ENCODE measurements at places on chromosomes 4 and X. TPM values are rescaled to one million over a fixed set of nuclear protein-coding genes. Genes with fewer than 3 reads are reported as not detected.

DNA sequence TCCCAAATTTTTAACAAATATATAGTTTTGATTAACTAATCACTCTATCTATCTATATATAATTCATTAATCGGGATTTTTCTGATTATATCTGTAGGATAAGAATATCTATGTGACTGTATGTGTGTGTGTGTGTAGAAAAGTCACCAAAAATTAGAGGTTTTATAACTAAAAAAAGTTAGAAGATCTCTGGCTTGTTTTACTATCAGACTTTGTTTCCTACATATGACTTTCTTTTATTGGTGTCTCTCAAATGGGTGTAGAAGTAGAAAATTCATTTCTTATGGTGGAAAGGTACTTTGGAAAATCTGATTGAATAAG lies 26.7 kb upstream of the TMPRSS11D start:
- no peak overlapping the region for H3K27ac ChIP-seq
- H3K4me3 ChIP-seq = no peak overlapping the region
- H3K36me3 ChIP-seq = no peaks in the 10 kb centered on the region
- H3K27me3 ChIP-seq = no peaks in the 10 kb centered on the region
- DNase-seq = no peak
- no peaks in the 10 kb centered on the region for H3K4me1 ChIP-seq

DNA sequence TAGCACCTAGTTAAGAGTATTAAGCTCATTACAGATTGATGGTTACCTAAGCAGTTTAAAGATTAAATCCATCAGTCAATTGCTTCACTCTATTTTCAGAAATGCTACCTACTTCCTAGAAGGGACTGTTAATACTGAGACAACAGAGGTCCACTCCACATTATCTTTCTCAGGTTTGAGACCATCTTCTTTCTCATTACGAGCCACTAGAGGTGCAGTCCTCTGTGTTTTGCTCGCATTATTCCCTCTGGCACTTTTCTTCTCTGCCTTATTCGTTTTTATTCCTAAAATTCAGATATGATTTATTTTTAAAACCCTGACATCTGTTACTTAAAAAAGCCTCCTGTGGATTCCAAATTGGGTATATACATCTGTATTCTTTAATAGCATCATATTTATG lies 459.1 kb downstream of the FSTL5 start:
- H3K27ac ChIP-seq = no peak overlapping the region
- no peaks in the 10 kb centered on the region for H3K4me1 ChIP-seq
- H3K36me3 ChIP-seq = no peaks in the 10 kb centered on the region
- no peak for DNase-seq
- H3K4me3 ChIP-seq = no peak overlapping the region
- no peaks in the 10 kb centered on the region for H3K27me3 ChIP-seq

DNA sequence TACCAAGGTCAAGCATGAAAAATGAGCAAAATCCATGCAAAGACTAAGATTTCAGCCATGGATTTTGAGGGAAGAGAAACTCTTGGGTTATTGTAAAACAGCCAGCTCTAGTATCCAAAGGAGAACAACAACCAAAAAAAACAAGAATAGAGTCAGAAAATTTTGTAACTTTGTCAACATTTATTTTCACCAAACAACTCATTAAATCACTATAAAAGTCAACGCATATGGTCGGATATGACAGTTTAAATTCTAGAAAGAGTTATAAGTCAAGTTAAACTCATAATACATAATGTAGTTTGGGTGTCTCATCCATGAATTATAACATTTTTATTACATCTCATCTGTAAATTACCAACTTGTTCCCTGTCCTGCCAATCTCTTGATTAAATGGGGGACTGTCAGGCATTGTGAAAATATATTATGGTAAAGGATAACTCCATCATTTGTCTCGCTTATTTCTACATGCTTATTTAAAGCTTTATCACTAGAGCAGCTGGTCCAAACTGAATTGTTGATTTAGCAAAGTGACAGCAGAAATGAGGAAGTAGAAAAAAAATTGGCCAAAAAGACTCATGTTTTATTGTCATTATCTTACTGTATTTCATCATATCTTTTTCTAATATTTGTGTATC lies 224.8 kb upstream of the NOCT start:
- H3K27me3 ChIP-seq = no peaks in the 10 kb centered on the region
- H3K4me3 ChIP-seq = no peak overlapping the region
- H3K4me1 ChIP-seq = no peaks in the 10 kb centered on the region
- no peaks in the 10 kb centered on the region for H3K36me3 ChIP-seq
- DNase-seq = no peak

DNA sequence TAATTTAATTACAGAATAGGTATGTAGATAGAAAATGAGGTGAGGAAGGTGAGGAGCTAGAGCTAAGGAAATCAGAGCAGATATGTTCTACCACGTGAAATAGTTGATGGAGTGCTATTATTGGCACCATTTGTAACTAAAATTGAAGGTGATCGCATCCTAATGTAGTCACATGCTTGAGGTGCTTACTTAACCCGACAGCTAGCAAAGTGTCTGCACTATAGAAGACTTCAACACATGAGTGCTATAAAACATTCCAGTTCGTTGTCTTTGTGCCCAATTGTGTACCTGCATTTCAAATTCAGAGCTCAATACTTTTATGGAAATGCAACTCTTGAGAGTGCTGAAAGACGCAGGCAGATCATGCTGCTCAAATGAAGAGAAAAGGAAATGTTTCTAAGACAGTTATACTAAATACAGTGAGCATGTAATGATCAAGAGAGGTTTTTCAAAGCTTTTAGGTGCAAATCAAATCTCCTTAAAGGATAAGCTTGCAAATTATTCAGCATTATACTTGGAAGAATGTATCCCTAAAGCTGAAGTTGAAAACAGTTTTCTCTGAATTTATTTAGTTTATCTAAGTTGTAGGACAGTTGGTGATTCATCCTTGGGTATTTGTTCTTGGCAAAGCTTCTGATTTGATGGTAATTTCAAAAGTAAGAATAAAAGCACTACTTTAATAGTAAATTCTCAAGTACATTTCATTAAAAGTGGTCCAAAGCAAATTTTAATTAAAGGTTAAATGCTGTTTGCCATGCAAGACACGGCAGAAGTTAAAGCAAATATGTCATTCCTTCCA lies 223.9 kb upstream of the EPHA5 start:
- H3K36me3 ChIP-seq = no peaks in the 10 kb centered on the region
- DNase-seq = no peak
- H3K4me3 ChIP-seq = no peak overlapping the region
- no peaks in the 10 kb centered on the region for H3K4me1 ChIP-seq
- no peak overlapping the region for H3K27ac ChIP-seq

Gene CUL4B
- total RNA-seq = 11.3 TPM

DNA sequence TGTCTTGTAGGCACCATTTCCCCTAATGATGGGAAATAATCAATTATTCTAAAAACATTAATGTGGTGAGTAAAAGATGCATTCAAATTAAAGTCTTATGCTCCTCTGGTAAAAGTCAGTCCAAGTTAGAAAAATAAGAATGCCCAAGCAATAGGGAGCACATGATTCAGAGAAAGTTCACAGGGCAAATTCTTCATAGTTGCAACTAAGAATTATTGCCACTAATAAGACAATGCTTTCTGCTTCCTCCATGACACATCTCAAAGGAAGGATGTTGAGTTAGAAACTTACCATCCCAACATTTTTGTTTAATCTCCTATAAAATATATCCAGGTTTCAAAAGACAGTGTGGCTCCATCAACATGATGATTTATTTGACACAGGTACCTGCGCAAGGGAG lies 26.3 kb downstream of the PHOX2B start:
- H3K36me3 ChIP-seq = no peaks in the 10 kb centered on the region
- H3K4me1 ChIP-seq = no peaks in the 10 kb centered on the region
- H3K27ac ChIP-seq = no peak overlapping the region

DNA sequence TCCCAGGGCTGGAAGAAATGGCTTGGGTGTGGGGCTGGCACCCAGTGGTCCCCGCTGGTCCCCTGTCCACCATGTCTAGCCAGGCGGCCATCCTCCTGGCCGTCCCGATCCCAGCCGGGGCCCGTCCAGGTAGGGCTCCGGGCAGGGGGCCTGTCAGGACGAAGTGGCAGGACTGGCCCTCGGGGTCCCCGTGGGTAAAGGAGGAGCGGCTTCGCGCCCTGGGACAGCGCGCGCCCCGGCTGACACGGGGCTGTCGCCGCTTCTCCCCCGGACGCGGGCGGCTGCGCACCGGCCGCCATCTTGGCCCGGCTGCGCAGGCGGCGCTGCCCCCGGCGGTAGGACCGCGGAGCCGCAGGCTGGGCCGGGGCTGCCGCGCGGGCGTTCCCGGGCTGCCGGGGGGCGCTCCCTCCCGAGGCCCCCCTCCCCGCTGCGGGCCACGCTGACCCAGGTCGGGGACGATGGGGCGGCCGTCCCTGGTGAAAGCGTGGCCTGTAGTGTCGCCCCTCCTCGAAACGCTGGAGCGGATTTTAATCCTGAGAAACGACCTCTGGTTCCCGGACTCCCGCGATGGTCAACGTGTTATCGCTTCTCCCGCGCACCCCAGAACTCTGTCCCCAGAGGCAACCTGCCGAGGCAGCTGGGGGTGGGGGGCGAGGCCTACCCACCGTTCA lies 60.4 kb upstream of the BCOR start:
- H3K4me1 ChIP-seq = peaks cover 3% of the 10 kb centered on the region
- H3K4me3 ChIP-seq = peak overlapping the region; percentile 55
- H3K36me3 ChIP-seq = no peaks in the 10 kb centered on the region
- H3K27ac ChIP-seq = peak overlapping the region; percentile 77
- H3K27me3 ChIP-seq = no peaks in the 10 kb centered on the region

DNA sequence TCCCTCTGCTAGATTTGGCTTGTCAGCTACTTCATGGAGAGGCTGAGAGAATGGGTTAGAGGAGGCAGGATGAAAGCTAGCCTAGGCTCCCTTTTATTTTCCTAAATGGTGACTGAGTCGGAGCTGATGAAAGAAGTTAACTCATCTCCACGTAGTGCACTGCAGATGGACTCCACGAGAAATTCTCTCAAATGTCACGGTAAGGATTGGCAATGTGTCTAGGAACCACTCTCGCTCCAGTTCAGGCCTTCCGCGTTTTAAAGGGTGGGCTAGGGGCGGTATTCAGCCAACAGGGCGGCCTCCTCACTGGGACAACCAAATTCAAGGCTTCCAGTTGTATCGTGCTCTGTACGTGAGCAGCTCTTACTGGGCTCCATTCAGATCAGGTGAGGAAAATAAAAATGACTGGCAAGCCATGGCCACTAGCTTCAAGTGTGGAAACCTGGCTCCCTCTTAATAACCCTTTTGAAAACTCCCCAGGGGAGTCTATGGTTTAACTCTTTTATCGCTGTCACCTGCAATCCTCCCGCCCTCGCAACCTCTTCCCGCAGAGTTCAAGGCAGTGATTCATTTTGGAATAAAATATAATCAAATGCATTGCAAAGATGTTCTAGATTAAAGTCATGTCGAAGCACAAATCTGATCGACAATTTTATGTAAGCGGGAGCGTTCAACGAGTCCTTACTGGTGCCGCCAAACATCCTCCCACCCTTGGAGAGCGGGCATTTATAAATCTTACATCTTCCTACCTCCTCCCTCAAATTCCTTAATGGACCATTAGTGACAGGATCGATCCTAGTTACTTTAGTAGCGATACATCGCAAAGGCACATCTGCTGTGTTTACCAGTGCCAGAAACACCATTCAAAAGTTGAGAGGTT lies 1.2 kb downstream of the SPOCK3 start:
- H3K27me3 ChIP-seq = peaks cover 30% of the 10 kb centered on the region
- no peaks in the 10 kb centered on the region for H3K36me3 ChIP-seq
- no peak for DNase-seq
- no peak overlapping the region for H3K27ac ChIP-seq
- no peaks in the 10 kb centered on the region for H3K4me1 ChIP-seq

DNA sequence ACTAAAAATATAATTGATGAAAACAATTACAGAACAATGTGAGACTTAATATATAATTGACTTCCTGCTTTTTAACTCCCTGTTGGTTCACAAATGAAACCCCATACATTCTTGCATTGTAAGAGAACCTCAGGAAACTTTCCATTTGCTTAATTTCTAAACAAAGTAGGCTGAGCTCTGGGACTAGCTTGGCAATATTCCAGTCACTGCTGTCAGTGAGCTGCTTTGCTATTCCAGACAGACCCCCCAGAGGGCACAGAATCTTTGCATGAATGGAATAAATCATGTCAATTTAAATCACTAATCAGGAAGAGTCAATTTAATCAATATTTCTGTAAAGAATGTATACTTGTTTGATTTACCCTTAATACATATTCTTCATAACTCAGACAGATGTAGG lies 110.6 kb downstream of the NEXMIF start:
- H3K27ac ChIP-seq = no peak overlapping the region
- no peaks in the 10 kb centered on the region for H3K27me3 ChIP-seq
- H3K4me3 ChIP-seq = no peak overlapping the region
- DNase-seq = no peak
- H3K36me3 ChIP-seq = no peaks in the 10 kb centered on the region
- no peaks in the 10 kb centered on the region for H3K4me1 ChIP-seq

Gene MAOB
- total RNA-seq = 31.2 TPM

- no peaks in the 10 kb centered on the region for H3K4me1 ChIP-seq
- no peaks in the 10 kb centered on the region for H3K36me3 ChIP-seq
- H3K27ac ChIP-seq = no peak overlapping the region
- H3K4me3 ChIP-seq = no peak overlapping the region
- H3K27me3 ChIP-seq = no peaks in the 10 kb centered on the region
- DNase-seq = no peak
These were observed 87.8 kb upstream of the GUCY1A1 start for GRCh38 chr4:155578726-155579370.

Gene GSTCD
- total RNA-seq = 15.0 TPM

Gene CT55
- total RNA-seq = not detected

Gene MAGED1
- 25.4 TPM for total RNA-seq

DNA sequence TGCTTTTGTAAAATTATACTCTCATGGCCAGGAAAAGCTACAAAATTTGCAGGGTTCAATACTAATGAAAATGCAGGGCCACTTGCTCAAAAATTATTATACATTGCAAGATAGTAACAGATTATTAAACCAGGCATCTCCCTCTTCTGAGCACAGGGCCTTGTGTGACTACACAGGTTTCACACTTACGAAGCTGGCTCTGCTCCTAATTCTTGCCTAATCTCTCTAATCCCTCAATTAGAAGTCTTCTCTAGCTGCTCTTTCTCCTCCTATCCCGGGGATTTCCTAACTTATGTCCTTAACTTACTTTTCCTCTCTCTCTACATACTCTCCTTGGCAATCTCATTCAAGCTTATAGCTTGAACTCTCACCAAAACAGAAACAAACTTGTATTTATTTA lies 168.3 kb downstream of the AREG start:
- H3K36me3 ChIP-seq = no peaks in the 10 kb centered on the region
- no peak overlapping the region for H3K4me3 ChIP-seq
- H3K4me1 ChIP-seq = no peaks in the 10 kb centered on the region
- no peaks in the 10 kb centered on the region for H3K27me3 ChIP-seq

Measured in gastrocnemius medialis (tissue), 4 donors.